ENCODE measurements at places on chromosomes 1 and 21.
A peak's percentile ranks its signal among the peaks of the same experiment; 100 is the strongest.

GRCh38 chr1:201946224-201946908 is at the start of gene LMOD1:
TSS of gene LMOD1 (minus strand) at chr1:201946548. CDS start at chr1:201946340, 208 bp downstream.
- peak; percentile 96 for DNase-seq

- peak; percentile 70 for DNase-seq
These were observed 572 bp downstream of the CYB5RL start for GRCh38 chr1:54199151-54199764.

GRCh38 chr21:33317145-33317544 is 7.6 kb upstream of the IFNAR1 start:
- DNase-seq: no peak

GRCh38 chr1:27719286-27720251 is 6.2 kb upstream of the FAM76A start:
- peak; percentile 54 for DNase-seq

GRCh38 chr1:47334765-47335435 is 1.3 kb downstream of the CMPK1 start:
- DNase-seq: no peak

DNA sequence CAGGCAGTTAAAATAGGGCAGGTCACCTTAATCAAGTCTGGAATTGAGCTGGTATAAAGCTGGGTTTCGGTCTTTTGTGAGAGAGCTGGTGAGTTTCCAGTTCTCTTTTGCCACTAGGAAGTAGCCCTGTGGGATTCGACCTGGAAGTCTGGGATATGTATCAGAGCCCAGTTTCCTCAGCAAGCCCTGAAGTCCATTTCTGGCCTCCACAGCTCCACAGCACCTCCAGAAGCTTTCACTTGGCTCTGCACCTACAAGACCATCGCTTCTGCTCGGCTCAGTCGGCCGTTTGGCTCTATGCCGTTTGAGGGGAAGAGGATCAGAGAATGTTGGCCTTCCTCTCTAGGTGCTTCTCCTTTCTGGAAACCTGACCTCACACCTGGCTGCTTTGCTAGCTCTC is 148.0 kb downstream of the GALNT2 start:
- no peak for DNase-seq

DNA sequence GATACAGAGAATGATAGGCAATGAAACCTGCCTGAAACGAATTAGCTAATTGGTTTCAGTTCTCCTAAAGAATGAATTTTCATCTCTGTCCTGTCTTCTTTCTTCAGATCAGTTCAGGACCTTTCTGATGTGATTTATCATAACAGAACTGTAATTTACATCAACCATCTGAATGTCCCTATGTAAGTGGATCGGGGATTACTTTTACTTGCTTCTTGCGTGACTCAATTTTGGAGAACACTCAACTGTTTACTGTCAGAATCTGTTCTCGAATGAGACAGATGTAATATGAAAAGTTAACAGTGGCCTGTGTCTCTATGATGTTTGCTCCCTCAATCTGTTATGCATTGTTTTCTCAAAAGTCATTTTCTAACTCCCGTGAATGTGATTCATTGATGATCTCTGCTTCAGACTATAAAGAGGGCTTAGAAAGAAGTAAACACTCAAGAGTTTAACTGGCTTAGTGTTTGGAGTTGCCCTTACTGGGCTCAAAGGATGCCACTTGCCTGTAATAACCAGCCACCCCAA is 111.0 kb downstream of the GABPA start:
- no peak for DNase-seq

- no peak for DNase-seq
These were observed 13.8 kb downstream of the UBE4B start for GRCh38 chr1:10046356-10047085.

DNA sequence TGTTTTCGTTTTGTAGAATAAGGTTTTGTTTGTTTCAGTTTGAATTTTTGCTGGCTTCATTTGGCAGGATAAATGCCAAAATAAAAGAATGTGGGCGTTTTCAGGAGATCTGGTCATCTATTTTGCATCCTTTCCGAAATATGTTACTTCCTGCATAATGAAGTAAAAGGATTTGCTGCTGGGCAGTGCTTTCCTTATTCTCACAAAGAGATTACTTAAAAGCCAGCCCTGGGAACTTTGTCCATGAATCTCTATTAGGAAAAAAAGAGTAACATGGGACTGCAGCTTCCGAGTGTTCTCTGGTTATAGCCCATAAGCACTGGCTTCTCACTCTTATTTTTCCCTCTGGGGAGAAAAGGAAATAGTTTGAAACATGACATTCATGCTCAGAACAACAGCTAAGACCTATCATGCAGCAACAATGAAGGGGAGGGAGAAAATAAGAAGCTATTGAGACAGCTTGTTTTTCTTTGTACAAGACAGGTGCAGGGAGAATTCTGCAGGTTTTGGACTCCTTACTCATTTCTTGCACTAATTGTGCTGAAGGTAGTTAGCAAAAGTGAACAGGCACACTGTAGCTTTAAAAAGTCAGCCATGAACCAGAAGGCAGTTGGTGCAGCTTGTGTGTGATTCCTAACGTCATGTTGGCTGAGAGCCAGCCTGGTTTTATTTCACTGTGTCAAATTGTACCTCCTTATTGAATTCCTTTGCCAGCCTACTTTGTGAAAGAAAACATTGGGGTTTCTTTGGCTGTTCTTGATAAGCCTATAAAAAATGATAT is at the start of gene SAMD13:
Gene SAMD13 (plus strand): TSS at position 705 of the 781 bp plus-strand sequence. CDS start 1,527 bp downstream, outside the sequence.
- peak; percentile 90 for DNase-seq

GRCh38 chr1:55051169-55051568 is 11.8 kb downstream of the PCSK9 start:
- DNase-seq: no peak

DNA sequence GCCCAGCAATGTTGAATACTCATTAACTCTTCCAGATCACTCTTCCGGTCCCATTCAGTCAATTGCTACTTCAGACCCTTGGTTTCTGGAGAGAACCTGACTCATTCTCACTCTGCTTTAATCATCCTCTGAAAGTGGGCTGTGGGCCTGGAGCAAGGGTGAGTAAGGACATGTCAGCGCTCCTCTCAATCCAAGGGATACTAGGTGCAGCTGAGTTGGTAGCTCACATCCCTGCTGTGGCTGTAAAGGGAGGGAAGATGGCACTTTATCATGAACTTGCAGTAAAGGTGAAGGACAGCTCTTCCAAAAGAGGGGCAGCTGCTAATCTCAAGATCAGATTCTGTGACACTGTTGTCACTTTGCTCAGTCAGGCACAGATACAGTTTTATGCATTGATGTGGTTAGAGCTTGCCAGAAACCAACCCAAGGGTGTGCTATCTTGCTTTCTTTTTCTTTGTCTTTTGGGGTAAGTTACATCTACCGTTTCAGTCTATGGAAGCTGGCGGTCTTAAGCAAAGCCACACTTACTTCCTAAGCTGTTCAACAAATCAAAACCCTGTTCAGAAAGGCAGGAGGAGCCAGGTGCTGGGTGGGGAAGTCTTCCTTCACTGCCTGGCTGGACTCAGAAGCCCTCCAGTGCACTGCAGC is 26.5 kb upstream of the NTPCR start:
- no peak for DNase-seq

GRCh38 chr1:20987831-20988825 is 188.6 kb downstream of the EIF4G3 start:
- no peak for DNase-seq

DNA sequence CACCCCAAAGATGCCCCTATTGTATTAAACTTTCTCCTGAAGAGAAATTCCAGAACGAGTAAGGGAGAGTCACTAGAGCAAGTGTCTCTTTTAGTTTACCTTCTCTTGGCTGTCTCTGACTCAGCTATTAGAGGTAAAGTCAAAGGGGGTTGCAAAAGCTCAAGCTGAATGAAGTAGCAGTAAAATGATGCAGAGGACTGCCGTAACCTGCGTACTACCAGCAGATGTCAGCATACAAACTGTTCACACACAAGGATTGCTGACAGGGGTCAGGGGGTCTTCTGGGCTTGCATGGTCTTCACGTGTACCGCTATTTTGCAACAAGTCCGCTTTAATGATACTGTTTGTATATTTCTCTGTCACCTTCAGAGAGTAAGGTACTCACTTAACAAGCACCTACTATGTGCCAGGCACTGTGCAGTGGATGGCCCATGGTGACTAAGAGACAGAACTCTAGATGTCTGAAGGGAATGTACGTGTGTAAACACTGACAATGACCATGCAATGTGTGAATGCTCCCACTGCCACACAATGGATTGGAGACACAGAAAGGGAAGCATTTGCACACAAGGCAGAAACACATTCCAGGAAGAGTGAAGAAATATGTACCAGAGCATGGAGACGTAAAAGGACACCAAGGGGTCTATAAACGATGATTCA is 34.9 kb downstream of the CHML start:
- DNase-seq: peak; percentile 49

DNA sequence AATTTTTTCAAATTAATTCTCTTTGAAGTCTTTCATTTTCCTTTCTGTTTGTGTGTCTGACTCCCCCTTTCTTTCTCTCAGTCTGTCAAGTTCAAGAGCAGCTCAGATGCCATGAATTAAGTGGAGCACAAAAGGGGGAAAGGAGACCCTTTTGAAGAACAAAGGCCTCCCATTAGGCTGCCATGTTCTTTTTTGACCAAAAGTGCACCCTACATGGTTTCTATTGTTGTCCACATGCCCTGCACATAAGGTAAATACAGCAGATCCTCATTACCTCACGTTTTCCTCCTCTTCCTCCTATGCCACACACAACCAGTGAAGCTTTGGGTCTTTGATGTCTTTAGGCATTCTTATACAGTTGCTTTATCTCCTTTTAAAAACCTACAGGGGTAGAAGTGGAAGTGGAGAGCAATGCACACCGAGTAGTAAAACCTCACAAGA is 47.7 kb downstream of the POU2F1 start:
- DNase-seq: no peak

DNA sequence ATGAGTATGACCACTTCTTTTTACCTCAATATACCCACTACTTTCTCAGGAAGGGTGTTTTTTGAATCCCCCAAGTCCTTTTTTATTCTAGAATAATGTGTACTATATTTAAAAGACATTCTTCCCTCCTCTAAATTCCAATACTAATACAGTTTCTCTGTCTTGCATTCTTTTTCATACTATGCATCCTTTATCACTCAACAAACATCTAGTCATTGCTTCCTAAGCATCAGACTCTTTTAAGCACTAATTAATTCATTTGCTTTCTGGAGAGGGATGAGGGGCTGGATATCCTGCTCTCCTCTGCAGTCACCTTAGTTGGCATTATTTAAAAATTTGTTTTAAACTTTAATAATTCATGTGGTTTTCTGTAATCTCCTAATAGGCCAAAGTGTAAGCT is 838.8 kb downstream of the KCNT2 start:
- DNase-seq: no peak

- DNase-seq: peak; percentile 7
These were observed 14.7 kb downstream of the CASQ2 start for GRCh38 chr1:115753830-115754229.

DNA sequence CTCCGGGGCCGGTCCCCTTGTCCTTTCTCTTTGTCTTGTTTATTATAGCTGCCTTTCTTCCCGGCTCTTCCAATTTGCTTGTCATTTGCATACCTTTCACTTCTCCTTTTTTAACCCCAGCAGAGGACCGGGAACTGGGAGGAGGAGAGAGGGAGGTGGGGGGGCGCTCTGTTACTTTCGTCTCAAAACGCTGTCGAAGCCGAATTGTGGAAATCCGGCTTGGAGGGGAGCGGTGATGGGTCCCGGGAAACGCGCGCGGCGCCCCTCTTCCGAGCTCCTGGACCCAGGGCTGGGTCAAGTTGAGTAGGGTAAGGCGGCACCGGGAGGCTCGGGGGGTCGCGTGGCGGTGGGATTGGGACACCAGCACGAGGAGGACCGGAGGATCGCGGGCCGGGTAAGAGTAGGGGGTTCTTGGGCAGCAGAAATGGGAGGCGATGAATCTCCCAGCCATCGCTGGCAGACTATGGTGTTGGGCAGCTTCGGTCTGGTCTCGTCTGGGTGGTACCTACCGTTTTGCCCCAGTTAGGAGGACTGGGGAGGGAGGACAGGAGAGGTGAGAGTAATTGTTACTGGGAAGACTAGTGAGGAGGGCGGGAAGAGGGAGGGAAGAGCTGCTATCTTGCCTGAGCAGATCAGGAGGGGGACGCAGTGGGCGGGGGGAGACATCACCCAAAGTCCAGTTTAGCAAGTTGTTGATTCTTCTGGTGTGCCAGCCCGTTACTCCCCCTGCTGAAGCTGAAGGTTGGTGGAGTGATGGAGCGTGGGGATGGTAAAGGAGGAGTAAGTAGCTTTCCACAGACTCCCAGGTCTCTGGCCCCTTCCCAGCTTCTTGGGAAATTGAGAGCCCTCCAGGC is 1.5 kb downstream of the PROX1 start:
- DNase-seq: peak; percentile 75
